ENCODE measurements at places on chromosomes 4 and X. TPM values are rescaled to one million over a fixed set of nuclear protein-coding genes. Genes with fewer than 3 reads are reported as not detected.

DNA sequence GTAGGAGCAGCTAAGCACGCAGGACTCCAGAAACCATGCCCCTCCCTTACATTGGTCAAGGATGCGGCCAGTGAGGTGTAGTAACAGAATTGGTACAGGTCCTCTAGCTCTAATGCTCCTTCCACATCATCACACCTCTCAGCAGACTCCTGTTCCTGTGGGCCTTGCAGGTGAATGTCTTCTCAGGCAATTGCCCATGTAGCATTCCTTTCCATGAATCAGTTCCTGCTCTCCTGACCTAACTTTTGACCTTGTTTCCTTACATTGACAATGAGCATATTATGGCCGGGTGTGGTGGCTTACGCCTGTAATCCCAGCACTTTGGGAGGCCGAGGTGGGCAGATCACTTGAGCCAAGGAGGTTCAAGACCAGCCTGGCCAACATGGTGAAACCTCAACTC is 31.3 kb downstream of the MAP7D3 start:
- no peak for DNase-seq

GRCh38 chr4:122712782-122713181 is 19.7 kb upstream of the BBS12 start:
- DNase-seq, result no peak

DNA sequence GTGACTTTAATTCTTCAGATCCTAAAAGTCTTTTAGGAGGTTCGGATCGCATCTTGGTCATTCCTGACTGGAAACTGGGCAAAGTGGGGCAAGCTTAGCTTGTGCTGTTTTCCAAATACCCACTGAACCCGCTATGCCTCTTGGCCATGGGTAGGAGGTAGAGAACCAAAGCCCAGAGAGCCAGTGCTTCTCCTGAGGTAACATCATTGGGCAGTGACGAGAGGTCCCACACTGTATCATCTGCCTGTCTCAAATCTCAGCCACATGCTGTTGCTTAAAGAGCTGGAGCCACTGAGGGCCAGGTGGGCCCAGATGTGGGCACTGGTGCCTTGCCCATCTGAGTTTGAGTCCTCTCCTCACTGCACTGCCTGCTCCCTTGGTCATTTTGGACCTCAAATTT is 68.2 kb downstream of the SLC2A9 start:
- DNase-seq, result no peak

Gene RHOXF2B
- 0.08 TPM for polyA plus RNA-seq

- no peak for DNase-seq
Observed at GRCh38 chr4:60313611-60314178, 886.4 kb upstream of the ADGRL3 start.

DNA sequence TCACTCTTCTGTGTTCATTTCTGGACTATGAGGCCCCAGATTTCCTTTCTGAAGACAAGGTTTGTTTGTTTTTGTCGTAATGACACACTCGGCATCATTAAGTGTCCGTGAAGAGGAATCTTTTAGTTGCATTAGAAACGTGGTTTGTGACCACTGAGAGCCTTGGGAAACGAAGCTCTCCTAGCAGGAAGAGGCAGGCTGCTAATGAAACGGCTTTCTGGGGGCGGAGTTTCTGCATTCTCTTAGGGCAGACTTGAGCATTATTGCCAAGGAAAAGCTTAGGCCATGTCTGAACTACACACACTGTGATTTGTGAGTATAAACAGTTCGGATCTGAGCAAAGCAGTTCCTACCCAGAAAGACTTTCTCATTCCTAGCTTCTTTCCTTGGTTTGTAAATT is 64.0 kb downstream of the SOX3 start:
- DNase-seq, result peak; percentile 1

DNA sequence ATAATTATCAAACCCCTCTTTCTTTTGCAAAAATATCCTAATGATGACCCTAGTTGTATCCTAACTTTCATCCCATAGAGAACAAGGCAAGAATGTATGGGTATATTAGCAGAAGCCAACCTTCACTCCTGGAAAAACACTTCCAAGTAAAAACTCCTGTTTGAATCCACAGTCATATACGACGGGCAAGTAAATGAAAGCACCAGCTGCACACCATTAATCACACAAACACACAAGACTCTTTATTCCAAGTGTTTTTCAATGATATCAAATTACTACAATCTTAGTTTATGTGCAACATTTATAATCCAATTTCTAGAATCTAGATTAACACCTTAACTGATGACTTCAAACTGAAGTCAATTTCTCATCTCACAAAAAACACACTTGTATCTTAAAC is 22.9 kb downstream of the ACSL4 start:
- DNase-seq, result no peak

Data from right renal pelvis (tissue), 4 donors.